ENCODE measurements at places on chromosomes 5 and 9.

- DNase-seq = no peak
Measured at GRCh38 chr5:25107853-25108252, 463.1 kb upstream of the CDH10 start.

DNA sequence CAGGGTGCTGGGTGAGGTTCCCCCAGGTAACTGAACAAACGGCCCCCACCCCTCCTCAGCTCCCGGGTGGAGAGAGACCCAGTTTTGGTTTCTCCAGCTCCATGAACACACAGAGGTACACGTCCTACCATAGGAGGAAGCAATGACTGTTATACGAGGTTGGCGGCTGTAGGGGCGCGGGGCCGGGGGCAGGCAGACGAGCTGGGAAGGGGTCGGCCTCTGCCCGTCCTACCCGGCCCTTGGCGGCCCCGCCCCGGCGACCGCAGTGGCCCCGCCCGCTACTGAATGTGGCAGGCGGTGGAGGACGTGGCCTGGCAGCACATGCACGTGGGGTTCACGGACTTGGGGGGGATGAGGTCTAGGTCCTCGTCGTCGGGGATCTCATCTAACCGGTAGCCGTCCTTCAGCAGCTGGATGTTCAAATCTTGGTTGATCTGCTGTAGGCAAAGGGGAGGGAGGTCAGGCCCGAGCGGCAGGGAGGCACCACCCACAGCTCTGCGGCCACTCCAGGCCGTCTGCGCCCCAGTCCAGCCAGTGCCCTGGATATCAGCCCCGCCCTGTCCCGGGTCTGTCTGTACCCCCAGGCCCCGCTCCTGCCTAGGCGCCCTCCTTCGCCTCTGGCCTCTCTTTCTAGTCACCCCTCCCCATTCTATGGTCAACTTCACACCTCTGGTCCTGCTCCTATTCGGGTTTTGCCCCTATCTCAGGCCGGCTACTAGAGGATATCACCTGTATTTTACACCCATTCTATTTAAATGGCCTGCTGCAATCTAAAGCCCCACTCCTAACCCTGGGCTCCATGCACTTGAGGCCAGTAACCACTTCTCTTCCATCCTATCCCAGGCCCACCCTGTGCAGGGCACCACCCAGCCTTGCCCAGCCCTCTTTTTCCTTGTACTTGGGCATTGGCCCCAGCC, 24.2 kb upstream of the MYORG start:
- DNase-seq = no peak

- DNase-seq = no peak
Measured at GRCh38 chr9:127776924-127777289, 1.6 kb downstream of the SH2D3C start.

GRCh38 chr9:8715788-8716187, 916.2 kb upstream of the DMAC1 start:
- DNase-seq = no peak

- peak; percentile 26 for DNase-seq
Measured at GRCh38 chr5:136249678-136250266, 56.8 kb upstream of the SMIM32 start.

GRCh38 chr5:180487556-180487955, 6.6 kb upstream of the CNOT6 start:
- DNase-seq = no peak

DNA sequence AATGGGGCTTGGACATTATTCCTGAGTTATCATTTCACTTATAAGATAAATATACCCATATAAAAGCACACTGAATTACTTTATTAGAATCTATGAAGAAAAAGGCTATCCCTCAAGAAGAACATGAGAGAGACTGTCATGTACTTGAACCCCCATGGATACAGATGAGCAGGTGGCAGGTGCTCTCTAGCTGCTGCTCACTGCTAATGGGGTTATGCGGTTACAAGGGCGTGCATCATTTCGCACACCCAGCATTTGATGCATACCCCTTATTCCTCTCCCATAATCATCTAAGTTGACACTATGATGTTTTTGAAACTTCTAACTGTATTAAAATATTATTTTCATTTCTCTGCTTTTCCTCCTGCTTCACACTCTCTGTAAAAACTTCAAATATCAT, 16.4 kb downstream of the ITK start:
- no peak for DNase-seq

GRCh38 chr9:5470122-5470521, 19.8 kb downstream of the CD274 start:
- DNase-seq = no peak

GRCh38 chr5:95963650-95964410, 2.2 kb upstream of the ELL2 start:
- no peak for DNase-seq

GRCh38 chr9:126625329-126626126, 11.8 kb downstream of the LMX1B start:
- DNase-seq = no peak

DNA sequence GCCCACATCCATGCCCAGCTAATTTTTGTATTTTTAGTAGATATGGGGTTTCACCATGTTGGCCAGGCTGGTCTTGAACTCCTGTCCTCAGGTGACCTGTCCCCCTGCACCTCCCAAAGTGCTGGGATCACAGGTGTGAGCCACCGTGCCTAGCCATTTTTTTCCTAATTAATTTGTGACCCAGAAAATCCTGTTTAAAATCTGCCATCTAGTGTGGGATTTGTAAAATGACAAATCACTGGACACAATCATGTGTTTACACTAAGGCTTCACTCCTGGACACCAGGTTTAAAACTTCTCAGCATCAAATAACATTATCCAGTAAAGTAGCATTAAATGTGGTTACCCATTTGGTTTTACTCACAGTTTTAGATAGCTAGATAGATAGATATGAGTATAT, 18.6 kb upstream of the KDM4C start:
- DNase-seq = no peak

- DNase-seq = no peak
Measured at GRCh38 chr9:134413890-134414623, 87.8 kb downstream of the RXRA start.

GRCh38 chr9:89882930-89883361, 278.1 kb downstream of the GADD45G start:
- no peak for DNase-seq

DNA sequence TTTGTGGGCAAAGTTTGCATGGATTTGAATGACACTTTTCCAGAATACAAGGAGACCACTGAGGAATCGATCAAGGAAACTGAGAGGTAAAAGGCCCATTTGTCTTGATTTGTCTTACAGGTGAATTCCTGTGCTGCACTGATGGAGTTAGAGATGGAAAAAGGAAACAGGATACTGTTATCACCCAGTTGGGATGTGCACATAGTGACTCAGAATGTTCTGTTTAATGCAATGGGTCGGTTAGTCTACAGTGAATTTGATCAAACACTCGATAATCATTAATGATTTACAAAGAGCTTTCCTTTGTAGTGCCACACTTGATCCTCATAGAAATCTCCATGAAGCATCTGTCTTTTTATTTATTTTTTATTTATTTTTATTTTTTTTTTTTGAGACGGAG, 64.7 kb downstream of the GDA start:
- DNase-seq = no peak

- no peak for DNase-seq
Measured at GRCh38 chr9:107789001-107789700, 299.6 kb upstream of the KLF4 start.

DNA sequence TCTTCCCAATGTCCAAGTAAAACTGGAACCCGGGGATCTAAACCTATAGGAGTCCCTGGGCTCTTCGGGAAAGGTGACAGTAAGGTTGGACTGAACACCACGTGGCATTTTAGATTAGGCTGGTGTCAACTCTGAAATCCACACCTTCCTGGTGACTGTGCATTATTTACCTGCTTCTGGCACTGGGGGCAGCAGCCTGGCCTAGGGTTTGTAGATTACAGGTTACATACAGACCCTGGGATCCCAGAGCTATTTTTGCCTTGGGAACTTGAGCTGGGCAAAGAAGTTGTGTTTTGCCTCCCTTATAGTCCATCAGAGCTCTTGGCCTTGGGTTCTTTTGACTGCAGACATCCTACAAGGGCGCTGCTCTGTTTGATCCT, 173.2 kb downstream of the DAB2IP start:
- DNase-seq = no peak

GRCh38 chr9:104094534-104095015, 466 bp downstream of the SMC2 start:
- no peak for DNase-seq

GRCh38 chr9:98627296-98627695, 81.4 kb downstream of the GABBR2 start:
- no peak for DNase-seq

- no peak for DNase-seq
Measured at GRCh38 chr5:35656721-35657120, 39.1 kb downstream of the SPEF2 start.

DNA sequence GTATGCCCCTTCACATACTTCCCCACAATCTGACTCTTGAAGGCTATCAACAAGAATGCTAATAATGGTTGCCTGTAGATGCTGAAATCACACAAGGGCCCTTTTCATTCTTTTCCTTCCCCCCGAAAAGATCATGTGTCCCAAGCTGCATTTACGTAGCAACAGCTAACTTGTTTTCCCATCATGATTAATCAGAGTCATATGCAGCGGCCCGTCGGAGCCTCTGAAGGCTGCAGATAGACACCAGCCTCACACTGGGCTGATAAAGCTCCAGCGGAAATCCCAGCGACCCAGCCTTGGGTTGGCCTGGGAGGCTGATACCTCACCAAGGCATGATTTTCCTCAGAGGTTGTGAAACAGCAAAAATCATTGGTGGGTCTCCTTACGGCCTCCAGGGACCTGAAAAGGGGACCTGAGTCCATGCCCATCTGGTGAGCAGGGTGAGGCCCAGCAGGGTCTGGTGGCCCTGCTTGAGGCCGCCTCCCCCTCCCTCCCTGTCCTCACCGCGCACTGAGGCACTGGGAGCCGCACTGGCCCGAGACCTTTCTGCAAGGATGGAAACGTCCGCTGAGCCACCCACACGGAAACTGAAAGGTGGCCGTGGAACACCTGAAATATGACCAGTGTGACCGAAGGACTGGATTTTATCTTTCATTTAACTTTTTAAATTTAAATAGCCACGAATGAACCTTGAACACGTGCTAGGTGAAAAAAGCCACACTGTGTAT, 114.2 kb upstream of the PHYKPL start:
- peak; percentile 47 for DNase-seq

- DNase-seq = no peak
Measured at GRCh38 chr5:146622391-146622790, 106.4 kb upstream of the GPR151 start.

DNA sequence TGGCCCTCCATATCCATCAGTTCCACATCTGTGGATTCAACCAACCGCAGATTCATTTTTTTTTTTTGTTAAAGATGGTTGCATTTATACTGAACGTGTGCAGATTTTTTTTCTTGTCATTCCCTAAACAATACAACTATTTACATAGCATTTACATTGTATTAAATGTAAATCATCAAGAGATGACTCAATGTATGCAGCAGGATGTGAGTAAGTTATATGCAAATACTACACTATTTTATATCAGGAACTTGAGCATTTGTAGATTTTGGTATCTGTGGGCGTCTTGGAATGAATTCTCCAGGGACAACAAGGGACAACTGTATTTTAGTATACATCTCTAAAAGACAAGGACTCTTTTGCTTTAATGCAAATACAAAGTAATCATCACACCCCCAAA, 299.2 kb upstream of the ZNF608 start:
- DNase-seq = no peak

DNA sequence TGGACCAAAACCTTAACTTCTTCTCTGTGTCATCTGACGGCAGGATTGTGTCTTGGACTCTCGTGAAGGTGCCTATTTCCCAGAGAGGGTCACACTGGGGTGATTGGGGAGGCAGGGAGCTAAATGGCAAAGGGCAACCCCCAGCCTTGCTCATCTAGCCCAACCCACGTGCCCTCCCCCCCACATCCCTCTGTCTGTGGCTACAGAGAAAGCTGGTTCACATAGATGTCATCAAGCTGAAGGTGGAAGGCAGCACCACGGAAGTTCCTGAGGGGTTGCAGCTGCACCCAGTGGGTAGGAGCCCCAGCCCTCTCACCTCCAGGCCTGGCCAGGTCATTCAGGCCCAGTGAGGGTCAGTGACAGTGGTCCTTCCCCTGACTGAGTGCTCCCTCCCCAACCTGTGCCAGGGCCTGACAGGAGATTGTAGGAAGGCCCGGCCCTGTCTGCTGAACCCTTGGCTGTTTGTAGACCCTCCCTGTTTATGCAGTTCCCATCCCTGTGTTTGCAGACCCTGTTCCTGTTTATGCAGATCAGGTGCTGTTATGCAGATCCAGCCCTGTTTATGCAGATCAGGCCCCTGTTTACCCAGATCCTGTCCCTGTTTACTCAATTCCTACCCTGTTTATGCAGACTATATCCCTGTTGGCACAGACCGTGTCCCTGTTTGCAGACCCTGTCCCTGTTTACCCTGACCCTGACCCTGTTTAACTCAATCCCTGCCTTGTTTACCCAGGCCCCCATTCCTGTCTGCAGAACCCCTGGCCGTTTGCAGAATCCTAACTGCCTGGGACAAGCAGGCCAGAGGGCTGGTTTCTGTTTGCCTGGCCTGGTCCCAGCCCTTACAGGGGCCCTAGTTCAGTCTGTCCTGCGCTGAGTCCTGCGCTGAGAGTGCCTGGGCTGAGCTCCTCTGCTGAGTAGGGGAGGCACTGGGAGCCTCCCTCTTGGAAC, 10.4 kb downstream of the ENHO start:
- no peak for DNase-seq

DNA sequence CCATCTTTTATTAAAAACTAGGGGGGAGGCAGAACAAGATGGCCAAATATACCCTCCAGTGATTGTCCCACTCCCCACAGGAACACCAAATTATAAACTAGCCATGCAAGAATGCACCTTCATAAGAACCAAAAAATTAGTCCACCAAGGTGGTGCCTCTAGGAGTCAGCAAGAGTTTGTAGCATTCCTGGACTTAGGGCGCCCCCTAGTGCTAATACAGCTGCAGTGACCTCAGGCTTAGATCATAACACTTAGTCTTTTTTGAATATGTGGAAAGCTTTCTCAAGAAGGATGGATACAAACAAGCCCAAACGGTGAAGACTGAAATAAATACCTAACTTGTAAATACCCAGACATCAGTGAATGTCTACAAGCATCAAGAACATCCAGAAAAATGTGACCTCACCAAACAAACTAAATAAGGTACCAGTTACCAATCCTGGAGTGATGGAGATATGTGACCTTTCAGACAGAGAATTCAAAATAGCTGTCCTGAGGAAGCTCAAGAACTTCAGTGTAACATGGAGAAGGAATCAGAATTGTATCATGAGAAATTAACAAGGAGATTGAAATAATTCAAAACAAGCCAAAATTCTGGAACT, 19.3 kb downstream of the PPIP5K2 start:
- no peak for DNase-seq

All from skin of body (tissue), 3 donors.